ENCODE measurements at places on chromosomes 11 and 22.

DNA sequence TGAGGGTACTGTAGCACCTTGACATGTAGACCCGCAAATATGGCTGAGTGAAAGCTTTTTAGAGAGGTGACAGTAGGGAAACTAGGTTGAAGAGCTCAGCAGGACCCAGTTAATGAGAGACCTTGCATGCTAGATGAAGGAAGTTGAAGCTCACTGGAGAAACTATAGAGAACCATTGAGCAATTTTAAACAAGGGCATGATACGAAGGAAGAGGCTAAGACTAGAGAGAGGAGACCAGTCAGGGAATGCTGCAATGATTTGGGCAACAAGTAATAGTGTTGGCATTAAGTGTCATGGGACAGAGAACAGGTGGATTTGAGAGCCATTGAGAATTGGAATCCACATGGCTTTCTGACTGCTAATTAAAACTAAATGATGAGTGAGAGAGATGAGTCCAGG, 4.1 kb downstream of the OLFML1 start:
- DNase-seq = no peak

- no peak for DNase-seq
Measured at GRCh38 chr11:77302752-77303151, 1.3 kb upstream of the GDPD4 start.

DNA sequence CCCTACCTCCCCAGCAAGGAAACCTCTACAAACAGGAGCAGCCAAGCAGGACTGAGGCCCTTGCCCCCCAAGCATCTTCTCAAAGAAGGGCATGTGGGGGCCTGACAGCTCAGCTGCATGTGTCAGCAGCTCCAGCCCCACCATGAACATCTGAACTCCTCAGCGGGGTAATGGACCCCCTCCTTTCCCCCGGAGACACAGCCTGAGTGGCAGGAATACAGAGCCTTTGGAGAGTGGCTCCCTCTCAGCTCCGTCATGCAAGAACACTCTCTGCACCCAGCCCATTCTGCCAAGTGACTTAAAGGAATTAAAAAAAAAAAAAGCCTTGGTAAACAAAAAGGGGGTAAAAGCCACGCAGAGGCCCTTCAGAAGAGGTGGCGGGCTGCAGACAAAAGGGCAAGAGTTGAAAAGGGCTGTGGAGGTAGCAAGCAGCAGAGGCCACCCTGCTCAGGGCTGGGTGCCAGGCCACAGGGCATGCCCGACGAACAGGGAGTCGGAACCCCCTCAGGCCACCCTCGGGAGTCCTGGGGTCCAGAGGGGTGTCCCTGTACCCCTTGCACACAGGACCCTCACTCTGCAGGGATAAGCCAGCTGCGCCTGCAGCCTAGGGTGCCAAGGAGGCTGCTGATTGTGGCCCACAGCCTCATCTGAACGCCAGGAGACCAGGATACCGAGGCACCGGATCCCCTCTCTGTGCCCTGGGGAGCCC, 62.5 kb downstream of the MACROD1 start:
- DNase-seq = no peak

GRCh38 chr11:60905047-60905446, 1.3 kb downstream of the PRPF19 start:
- DNase-seq = no peak

DNA sequence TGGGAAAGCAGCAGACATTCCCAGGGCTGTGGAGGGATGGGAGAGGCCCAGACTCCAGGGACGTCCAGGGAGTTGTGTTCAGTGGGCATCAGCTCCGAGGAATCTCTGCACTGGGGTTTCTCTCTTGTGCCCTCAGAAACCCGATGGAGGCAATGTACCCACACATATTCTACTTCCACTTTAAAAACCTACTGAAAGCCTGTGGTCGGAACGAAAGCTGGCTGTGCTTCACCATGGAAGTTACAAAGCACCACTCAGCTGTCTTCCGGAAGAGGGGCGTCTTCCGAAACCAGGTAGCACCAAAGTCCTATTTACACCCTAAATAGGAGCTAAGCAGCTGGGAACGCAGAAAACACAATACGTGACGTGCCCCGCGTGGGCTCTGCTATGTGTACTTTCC, 8.3 kb downstream of the APOBEC3D start:
- no peak for DNase-seq

Data from iPS DF 6.9 (cell line).